ENCODE measurements at places on chromosomes 12 and 14. TPM values are rescaled to one million over a fixed set of nuclear protein-coding genes. Genes with fewer than 3 reads are reported as not detected.

Gene VASH1
- 5.6 TPM for total RNA-seq

Gene DAO
- total RNA-seq: not detected

Gene MANSC4
- not detected for total RNA-seq

Gene DIO3
- total RNA-seq: not detected

Gene GPR137C
- total RNA-seq: 0.59 TPM

- H3K27ac ChIP-seq: no peak overlapping the region
- H3K36me3 ChIP-seq: no peaks in the 10 kb centered on the region
- peaks cover 7% of the 10 kb centered on the region for H3K4me1 ChIP-seq
- DNase-seq: no peak
- no peak overlapping the region for H3K4me3 ChIP-seq
- no peaks in the 10 kb centered on the region for H3K27me3 ChIP-seq
These were observed 1558.5 kb upstream of the TMEM132C start for GRCh38 chr12:126708492-126708896.

DNA sequence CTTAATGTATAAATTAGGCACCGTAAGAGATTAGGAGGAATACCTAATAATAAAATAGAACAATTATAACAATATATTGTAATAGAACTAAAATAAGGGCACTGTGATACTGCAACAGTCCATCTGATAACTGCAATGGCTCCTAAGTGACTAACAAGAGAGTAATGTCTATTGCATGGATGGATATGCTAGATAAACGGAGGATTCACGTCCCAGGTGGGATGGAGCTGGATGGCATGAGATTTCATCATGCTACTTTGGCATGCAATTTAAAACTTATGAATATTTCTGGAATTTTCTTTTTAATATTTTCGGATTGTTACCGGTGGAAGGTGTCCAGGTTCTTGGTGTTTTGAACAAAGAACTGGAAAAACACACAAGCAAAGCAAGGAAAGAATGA is 2.2 kb upstream of the TMEM19 start:
- H3K27me3 ChIP-seq: no peaks in the 10 kb centered on the region
- H3K4me1 ChIP-seq: peaks cover 11% of the 10 kb centered on the region
- DNase-seq: no peak
- no peaks in the 10 kb centered on the region for H3K36me3 ChIP-seq

- H3K27me3 ChIP-seq: no peaks in the 10 kb centered on the region
- no peak overlapping the region for H3K4me3 ChIP-seq
- peaks cover 19% of the 10 kb centered on the region for H3K4me1 ChIP-seq
- H3K36me3 ChIP-seq: no peaks in the 10 kb centered on the region
- DNase-seq: no peak
- no peak overlapping the region for H3K27ac ChIP-seq
These were observed 32.9 kb downstream of the LGR5 start for GRCh38 chr12:71472441-71472911.

DNA sequence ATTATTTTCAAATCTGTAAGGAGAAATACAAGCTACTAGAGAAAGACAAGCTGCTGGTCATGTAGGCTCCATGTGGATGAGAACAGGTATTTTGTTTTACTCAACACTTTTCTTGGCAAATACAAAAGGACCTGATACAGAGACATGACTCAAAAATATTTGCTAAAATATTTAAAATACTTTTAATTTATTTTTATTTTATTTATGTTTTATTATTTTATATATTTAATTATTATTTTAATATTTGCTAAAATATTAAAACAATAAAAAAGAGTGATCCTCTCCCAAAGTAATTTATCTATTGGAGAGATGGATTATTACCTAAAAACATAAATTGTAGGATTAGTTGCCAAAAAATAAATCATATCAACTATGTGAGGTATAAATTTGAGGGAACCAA is 808.9 kb upstream of the SEL1L start:
- no peak for DNase-seq
- H3K4me3 ChIP-seq: no peak overlapping the region
- H3K36me3 ChIP-seq: no peaks in the 10 kb centered on the region

GRCh38 chr12:68780731-68781130 is 27.2 kb upstream of the MDM2 start:
- no peaks in the 10 kb centered on the region for H3K36me3 ChIP-seq
- H3K4me1 ChIP-seq: peaks cover 6% of the 10 kb centered on the region
- no peak overlapping the region for H3K27ac ChIP-seq
- no peak overlapping the region for H3K4me3 ChIP-seq
- H3K27me3 ChIP-seq: no peaks in the 10 kb centered on the region
- no peak for DNase-seq

DNA sequence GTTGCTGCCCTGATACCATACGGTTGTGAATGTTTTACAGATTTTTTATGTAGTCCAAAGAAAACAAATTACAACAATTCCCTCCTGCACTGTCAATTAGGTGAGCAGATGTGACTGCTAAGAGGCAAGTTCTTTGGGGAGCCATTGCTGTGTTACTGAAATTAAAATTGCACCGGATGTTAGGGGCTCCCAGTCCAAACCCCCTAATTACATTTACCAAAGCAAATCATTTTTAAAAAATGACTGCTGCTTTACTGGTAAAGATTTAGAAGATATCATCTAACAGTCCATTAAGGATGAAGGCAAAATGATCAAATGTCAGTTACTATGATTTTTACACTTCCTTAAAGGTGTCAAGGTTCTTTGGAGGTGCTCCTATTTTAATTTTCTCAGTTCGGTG is 70.1 kb upstream of the CSRP2 start:
- H3K4me3 ChIP-seq: no peak overlapping the region
- H3K27ac ChIP-seq: no peak overlapping the region
- H3K27me3 ChIP-seq: peaks cover 4% of the 10 kb centered on the region
- H3K36me3 ChIP-seq: no peaks in the 10 kb centered on the region
- DNase-seq: no peak

DNA sequence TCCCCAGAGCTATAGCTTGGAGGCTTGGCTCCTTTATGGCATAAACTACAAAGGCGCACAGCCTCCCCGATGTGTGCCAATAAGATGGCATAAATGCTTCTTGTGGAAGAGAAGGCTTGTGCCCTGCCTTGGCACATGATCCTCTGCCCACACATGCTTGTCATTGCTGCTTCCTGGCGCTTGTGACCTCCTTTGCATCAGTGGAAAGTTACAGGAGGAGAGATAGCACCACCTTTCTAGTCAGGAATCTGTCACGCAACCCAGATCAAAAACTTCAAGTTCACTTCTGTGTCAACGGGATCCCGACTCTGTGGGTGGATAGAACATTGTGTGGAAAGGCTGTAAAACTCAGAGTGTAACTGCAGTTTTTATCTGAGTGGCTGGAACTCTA is 183.8 kb upstream of the HIF1A start:
- H3K36me3 ChIP-seq: no peaks in the 10 kb centered on the region
- no peaks in the 10 kb centered on the region for H3K27me3 ChIP-seq
- H3K4me1 ChIP-seq: peaks cover 37% of the 10 kb centered on the region
- no peak for DNase-seq
- no peak overlapping the region for H3K4me3 ChIP-seq

- no peak overlapping the region for H3K27ac ChIP-seq
- no peak overlapping the region for H3K4me3 ChIP-seq
- no peak for DNase-seq
- H3K36me3 ChIP-seq: no peaks in the 10 kb centered on the region
- no peaks in the 10 kb centered on the region for H3K4me1 ChIP-seq
These were observed 797.3 kb downstream of the SLC16A7 start for GRCh38 chr12:60393093-60393492.

- no peak overlapping the region for H3K4me3 ChIP-seq
- H3K27me3 ChIP-seq: no peaks in the 10 kb centered on the region
- peaks cover 4% of the 10 kb centered on the region for H3K4me1 ChIP-seq
- H3K27ac ChIP-seq: no peak overlapping the region
- H3K36me3 ChIP-seq: no peaks in the 10 kb centered on the region
These were observed 21.2 kb downstream of the ZBTB42 start for GRCh38 chr14:104821971-104822608.

DNA sequence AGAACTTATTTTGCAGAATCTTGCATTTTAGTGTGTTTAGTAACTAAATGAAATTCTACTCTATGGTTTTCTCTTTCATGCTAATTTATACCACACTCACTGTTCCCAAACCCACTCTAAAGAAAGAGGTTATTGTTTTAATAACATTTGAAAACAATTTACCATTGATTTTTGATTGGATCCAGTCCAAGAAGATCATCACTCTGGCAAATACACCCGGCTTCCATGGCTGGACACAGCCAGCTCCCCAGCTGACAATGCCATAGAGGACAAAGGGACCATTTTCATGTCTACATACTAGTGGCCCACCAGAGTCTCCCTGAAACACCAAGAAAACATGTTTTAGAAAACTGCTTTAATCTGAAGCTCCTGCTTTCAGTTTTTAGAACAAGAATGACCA is 42.4 kb downstream of the OVCH1 start:
- H3K4me3 ChIP-seq: no peak overlapping the region
- H3K27ac ChIP-seq: no peak overlapping the region
- H3K4me1 ChIP-seq: no peaks in the 10 kb centered on the region
- no peak for DNase-seq
- no peaks in the 10 kb centered on the region for H3K27me3 ChIP-seq
- H3K36me3 ChIP-seq: no peaks in the 10 kb centered on the region

GRCh38 chr12:50070314-50071060 is 13.1 kb downstream of the ASIC1 start:
- no peaks in the 10 kb centered on the region for H3K27me3 ChIP-seq
- no peak overlapping the region for H3K27ac ChIP-seq
- H3K4me3 ChIP-seq: peak overlapping the region; percentile 39
- no peaks in the 10 kb centered on the region for H3K36me3 ChIP-seq
- peak; percentile 88 for DNase-seq
- H3K4me1 ChIP-seq: peaks cover 24% of the 10 kb centered on the region

DNA sequence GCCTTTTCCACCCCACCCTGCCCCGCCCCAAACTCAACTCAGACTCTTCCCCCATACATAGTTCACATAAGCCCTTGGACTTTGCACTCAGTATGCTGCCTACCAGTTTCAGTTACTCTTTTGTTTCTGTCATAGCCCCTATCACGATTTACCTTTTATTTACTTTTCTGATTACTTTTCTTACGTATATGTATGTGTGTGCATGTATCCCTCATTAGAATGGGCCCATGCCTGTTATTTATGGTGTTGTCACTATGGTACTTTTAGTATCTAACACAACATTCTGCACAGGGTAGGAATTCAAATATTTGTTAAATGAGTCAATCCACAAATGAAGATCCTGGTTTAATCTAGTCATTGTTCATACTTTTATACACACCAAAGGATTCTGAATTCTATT is 16.5 kb upstream of the LUM start:
- peaks cover 22% of the 10 kb centered on the region for H3K4me1 ChIP-seq
- no peak for DNase-seq

- no peak overlapping the region for H3K27ac ChIP-seq
- no peak for DNase-seq
- H3K4me1 ChIP-seq: peaks cover 20% of the 10 kb centered on the region
- H3K4me3 ChIP-seq: no peak overlapping the region
- no peaks in the 10 kb centered on the region for H3K36me3 ChIP-seq
These were observed 30.6 kb downstream of the STK38L start for GRCh38 chr12:27274706-27275105.

DNA sequence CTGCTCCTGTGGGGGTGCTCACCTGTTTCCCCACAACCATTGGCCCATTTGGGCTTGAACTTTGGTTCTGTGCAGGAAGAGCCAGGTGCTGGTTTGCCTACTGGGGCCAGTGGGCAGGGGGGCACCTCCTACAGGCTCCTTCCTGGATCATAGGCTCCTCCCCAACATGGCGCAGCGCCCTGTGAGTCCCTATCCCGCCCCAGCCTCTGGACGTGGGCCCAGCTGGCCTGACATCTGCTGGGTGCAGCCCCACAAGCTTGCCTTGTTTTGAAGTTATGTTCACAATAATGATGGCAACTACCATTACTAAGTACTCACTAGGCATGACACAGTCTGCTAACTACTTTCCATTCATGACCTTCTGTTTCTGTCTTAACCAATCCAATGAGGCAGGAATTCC is 147.8 kb downstream of the RBM19 start:
- H3K27ac ChIP-seq: no peak overlapping the region
- no peaks in the 10 kb centered on the region for H3K27me3 ChIP-seq
- DNase-seq: no peak
- H3K4me3 ChIP-seq: no peak overlapping the region
- H3K4me1 ChIP-seq: no peaks in the 10 kb centered on the region

DNA sequence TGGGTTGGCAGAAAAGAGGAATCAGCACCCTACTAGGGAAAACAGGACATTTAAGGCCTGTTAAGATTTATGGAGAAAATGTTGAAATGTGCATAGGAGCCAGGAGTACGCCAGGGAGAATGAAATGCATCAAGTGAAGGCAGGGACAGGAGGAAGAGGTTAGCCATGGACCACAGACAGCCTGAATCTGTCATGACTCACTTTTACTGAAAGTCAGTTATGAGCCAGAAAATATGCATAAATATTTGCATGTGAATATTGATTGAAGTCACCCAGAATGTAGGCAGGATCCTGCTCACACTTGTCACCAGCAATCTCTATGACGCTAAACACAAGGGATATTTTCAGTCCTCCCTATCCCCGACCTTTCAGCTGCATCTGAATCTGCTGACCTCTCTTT is 25.1 kb upstream of the CDK17 start:
- H3K4me3 ChIP-seq: peak overlapping the region; percentile 39
- no peaks in the 10 kb centered on the region for H3K27me3 ChIP-seq
- peaks cover 53% of the 10 kb centered on the region for H3K4me1 ChIP-seq

GRCh38 chr12:25151476-25151875 is 43.5 kb downstream of the DNAI7 start:
- H3K4me3 ChIP-seq: no peak overlapping the region
- no peaks in the 10 kb centered on the region for H3K27me3 ChIP-seq
- no peaks in the 10 kb centered on the region for H3K36me3 ChIP-seq
- DNase-seq: peak; percentile 86
- peaks cover 6% of the 10 kb centered on the region for H3K4me1 ChIP-seq
